Activated CD4-positive, CD25-positive, alpha-beta regulatory T cell treated with anti-CD3 and anti-CD28 coated beads, Interleukin-2, amount 50 U/mL, for 72 hours (primary cell): ENCODE measurements at places on chromosomes 5 and 9.

GRCh38 chr9:33143241-33143661 is 23.9 kb downstream of the B4GALT1 start:
- DNase-seq = no peak

DNA sequence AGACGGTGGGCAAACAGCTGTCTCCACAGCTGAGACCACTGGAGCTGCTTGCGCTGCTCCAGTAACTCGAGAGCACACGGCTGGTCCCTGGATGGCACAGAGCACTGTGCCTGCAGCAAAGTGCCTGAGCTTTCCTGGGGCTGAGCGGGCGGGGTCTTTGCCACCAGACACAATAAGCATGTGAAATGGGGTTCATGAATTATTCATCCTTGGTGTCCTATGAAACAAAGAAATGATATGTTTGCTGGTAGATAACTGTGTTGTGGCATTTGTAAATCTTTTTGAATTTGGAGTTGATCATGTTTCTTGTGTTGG is 151.7 kb upstream of the MPDZ start:
- no peak for DNase-seq

GRCh38 chr5:160083501-160083900 is 35.7 kb downstream of the PWWP2A start:
- no peak for DNase-seq

DNA sequence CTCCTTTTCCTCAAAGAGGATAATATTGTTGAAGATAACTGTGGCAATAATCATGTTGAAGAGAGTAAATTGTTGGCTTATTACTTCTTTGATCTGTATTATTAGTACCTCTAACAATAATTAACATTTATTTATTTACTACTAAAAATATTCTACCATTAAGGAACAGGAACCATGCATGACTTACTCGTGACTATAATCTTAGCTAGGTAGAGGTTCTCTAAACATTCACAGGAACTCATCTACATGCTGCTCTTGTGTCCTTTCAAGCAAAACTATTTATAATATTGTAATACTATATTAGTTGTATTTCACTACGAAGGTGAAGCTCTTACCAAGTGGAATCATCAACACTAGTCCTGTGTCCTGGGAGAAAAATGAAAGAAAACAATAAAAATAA is 3.1 kb downstream of the SOX30 start:
- DNase-seq = no peak

GRCh38 chr5:109644829-109645228 is 44.9 kb upstream of the MAN2A1 start:
- no peak for DNase-seq

- no peak for DNase-seq
Observed at GRCh38 chr9:99595796-99596195, 225.9 kb upstream of the NR4A3 start.

DNA sequence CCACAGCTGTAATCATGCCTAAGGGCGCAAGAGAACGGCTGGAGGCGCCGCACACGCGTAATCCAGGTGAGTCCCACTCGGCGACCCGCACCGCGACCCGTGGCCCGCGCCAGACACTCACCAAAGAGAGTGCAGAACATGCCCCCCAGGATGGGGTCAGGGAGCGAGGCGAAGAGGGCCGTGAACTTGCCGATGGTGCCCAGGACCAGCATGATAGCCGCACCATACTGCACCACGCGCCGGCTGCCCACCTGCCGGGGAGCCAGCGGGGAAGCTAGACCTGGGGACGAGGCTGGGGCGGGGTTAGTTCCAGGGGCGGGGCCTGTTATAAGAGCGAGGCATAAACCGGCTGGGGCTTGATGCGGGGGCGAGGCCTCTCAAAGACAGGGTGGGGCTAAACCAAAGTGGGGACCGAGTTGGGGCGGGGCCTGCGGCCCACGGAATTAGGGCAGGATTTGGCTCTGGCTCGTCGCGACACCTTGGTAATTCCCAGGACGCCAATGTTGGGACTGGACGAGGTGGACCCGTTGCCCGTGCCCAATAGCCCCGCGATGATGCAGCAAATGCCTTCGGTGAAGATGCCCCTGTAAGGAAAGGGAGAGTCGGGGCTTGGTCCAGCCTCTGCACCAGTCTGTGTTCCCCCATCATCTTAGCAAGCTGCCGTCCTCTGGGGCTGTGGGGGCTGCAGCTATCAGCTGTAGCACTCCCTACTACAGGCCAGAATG is 4.8 kb downstream of the SLC23A1 start:
- no peak for DNase-seq

DNA sequence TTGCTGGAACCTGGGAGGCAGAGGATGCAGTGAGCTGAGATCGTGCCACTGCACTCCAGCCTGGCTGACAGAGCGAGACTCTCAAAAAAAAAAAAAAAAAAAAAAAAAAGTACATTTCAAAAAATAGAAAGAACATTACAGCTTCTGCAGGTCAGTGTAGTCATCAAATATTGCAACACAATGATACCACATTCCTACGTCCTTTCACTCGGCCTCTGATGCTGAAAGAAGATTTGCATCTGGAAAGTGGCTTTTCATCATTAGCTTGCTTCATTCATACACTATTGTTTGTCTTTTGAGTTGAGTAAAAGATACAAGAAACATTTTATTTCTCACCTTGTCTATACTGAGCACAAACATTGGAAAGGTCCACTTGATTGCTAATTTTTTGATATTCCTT is 59.6 kb upstream of the CPLANE1 start:
- DNase-seq = no peak

DNA sequence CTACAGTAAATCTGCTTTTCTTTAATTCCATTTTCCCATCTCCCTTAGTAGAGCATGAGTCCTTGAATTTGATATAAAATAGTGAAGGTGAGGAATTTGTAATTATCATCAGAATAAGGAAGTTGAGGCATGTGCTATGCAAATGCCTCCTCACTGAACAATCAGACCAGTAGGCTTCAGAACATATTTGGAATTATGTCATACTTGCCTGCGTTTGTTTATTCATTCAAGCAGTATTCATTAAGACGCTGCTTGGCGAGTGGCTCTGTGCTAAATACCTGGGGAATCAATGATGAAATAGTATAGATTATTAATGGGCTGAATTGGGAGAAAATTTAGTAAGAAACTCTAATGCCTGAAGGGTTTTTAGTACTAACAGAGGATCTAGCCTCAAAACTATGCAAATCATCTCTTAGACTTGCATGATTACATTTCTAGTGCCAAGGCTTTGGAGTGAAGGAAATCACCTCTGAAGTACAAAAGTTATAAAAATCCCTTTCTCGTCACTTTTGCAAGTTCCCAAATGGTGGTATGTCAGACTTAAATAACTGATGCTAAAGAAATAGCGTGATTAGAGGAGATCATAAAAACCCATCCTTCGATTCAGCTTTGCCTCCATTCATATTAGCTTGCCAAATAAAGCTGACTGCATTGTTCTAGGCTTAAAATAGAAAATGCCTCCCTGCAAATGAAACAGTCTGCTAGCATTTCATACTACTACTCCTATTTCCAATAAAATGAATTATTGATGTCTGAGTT is 141.7 kb downstream of the PCSK5 start:
- no peak for DNase-seq

DNA sequence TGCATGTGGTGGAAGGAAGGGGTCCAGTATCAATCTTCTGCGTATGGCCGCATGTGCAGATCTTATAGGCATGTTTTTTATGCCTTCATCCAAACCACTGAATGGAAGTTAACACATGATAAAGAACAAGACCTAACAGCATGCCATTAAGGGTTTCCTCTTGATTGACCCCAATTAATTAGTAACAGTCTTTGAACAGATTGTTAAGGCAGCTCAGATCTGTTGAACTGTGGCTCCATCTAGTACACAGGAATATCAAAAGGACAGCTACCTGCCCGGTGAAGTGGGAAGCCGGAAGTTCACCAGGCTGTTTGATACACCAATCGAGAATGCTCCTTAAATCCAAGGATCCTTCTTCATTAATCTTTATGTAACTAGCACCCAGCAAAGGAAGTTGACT is 159.9 kb upstream of the ADAMTS16 start:
- DNase-seq = no peak

GRCh38 chr9:92332577-92333281 is 7.0 kb downstream of the CENPP start:
- DNase-seq = no peak

GRCh38 chr5:180390441-180391190 is 37.5 kb upstream of the GFPT2 start:
- DNase-seq = no peak

DNA sequence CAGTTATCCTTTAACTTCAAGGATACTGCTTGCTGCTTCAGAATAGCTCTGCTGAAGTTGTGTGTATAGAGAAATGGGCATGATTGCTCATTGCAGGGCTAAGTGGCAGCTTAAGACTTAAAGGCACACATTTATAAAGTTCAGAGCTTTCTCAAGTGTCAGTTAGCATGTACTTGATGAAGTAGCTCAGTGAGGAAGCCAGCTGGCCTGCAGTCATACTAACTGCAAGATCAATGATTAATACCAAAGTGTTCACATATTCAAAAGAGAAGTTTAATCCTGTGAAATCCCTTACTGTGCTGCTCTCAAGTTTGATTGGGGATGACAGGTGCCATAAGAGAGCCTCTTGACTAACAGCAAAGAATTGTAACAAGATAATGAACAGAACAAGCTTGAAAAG is 483.4 kb upstream of the NUDT12 start:
- no peak for DNase-seq

DNA sequence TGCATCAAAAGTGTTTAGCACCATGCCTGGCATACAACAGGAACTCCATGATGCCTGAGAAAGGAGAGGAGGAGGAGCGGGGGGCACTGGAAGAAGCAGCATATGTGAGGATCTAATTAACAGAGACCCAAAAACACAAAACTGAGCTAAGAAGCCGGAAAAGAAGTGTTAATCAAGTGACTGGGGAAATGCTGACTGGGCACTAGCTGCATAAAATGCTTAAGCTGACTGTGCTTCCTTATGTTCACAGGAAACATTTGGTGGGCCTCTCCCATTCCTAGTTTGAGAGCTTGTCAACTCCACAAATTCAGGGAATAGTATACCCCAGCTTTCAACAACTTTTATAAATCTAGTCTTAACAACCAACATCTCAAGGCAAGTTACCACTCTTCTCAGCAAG is 26.6 kb downstream of the DEPDC1B start:
- no peak for DNase-seq

DNA sequence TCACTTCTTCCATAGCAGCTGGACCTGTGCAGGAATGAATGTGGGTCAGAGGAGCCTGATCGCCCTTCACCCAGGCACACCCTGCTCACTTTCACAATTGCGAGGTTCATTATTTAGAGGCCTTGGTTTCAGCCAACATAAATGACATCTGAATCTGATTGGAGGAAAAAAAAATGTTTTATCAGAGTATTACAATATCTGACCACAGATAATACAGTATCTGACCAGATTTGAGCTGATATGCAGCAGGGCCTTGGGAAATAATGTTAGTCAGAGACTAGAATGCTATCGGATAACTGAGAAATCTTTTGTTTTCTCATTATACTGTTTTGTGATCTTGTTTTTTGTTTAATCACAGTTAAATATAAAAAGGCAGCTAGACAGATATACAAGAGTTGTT is 7.7 kb downstream of the ICE1 start:
- no peak for DNase-seq
